Activated CD4-positive, alpha-beta T cell treated with anti-CD3 and anti-CD28 coated beads, Interleukin-2, amount 50 U/mL, for 24 hours (primary cell): ENCODE measurements at places on chromosomes 7 and 10.

- DNase-seq: no peak
Observed at GRCh38 chr10:30058570-30059132, 735 bp downstream of the JCAD start.

DNA sequence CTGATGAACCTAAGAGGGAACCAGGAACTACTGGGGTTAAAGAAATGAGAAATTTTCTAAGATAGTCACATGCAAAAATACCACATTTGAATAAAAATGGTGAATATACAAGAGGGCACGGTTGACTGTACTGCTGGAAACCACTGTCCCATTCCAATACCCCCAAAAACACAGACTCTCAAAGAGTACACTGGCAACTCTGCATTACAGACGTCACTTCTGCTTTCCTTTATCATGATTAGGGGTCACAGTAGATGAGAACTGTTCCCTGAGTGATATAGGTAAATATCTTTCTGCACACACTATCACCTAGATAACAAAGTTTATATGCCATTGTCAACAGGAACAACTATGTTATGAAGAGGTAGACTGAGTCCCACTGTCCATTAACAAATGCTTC is 69.5 kb downstream of the RAPGEF5 start:
- no peak for DNase-seq

DNA sequence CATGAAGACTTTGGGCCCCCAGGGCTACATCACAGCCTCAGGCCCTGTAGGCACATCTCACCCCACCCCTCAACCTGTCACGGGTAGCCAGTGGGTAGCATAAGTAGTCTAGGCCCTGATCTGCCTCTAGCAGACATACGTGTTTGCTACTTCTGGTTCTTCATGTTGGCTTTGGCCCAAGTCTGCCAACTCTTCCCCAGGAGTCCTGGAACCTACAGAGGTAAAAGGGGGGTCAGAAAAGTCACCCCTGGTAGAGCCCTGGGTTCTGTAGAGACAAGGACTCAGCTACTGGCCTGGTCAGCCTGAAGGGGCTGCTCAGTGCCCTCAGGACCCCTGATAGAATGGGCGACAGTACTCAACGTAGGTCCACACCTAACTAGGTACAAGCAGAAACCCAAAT is 67.5 kb upstream of the UNC5B start:
- no peak for DNase-seq

GRCh38 chr10:126617733-126618132 is 52.8 kb downstream of the C10orf90 start:
- DNase-seq: no peak

DNA sequence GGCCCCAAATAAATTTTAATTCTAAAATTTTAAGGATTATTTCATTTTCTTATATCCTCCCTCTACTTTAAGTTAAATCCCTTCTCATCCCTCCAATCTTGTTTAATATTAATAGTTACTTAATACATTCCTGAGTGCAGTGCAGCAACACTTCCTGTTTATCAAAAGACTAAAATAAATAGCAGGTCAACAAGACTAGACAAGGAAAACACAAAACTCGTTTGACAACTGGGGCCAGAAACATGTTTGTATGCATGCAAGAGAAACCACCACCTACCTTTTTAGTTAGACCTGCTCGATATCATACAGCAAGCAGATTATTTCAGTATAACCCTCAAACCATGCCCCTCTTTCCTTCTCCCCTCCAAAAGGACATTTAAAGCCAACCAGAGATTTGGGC is 95.8 kb downstream of the PARD3 start:
- no peak for DNase-seq
